ENCODE measurements at places on chromosomes 6 and 20.

GRCh38 chr6:82958551-82958950, 107.1 kb downstream of the UBE3D start:
- DNase-seq, result no peak

DNA sequence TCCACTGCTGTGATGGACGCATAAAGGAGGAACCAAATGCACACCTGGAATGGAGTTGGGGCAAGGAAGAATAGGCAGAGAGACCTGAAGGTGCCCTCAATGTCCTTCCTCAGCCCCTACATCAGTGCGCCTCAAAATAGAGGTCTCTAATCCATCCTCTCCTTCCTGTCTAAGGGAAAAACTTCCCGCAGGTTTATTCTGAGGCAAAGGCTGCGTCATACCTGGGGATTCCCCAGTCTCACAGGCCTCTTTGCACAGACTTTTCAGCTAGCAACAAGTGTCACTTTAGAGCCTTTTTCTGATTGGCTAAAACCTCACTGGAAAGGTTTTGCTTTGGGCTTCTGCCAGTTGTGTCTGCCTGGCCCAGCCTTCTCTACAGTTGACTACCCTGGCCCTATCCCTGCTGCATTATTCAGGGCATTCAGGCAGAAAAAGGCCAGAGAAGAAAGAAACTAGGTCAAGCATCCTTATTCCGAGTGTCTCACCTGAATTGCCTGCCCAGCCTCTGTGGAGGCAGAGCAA, 1.8 kb upstream of the HLA-DQB1 start:
- no peak for DNase-seq

DNA sequence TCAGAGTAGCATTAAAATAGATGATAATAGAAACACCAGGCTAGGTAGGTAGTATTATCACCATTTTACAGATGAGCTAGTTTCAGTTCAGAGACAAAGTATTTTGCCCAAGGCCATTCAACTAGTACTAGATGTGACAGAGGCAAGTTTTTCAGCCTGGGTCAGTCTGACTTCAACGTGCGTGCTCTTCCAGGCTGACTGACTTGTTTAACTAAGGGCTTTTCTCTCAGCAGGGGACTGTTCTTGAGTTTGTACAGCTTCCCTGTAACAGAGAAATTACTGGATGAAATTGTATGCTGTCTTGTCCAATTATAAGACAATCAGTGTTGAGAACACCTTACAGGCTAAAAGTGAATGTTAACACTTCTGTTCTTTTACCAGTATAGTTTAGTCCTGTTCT, 333.5 kb upstream of the MAN1A1 start:
- DNase-seq, result no peak

GRCh38 chr20:37360391-37361115, 14.6 kb downstream of the SRC start:
- no peak for DNase-seq

GRCh38 chr6:6837541-6838080, 249.1 kb downstream of the LY86 start:
- no peak for DNase-seq

- DNase-seq, result no peak
These were observed 1515.4 kb upstream of the DEFB115 start for GRCh38 chr20:29741894-29742698.

DNA sequence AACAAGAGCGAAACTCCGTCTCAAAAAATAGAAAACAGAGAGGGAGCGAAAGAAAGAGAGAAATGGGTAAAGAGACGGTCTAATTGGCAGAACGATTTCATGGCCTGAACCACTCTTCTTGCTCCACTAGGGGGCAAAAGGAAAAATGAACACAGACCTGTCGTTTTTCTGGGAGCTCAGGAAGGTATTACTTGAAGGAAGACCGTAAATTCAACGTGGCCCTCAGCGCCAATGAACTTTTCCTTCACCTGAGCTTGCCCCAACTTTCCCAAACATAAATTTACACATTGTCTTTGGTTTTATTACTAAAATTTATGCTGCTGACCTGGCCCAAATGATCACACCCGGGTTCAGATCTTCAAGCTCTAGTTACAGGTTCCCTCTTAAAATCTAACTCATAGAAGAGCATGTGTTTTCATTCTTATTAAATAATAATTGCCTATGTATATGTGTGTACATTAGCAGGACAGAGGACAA, 67.3 kb downstream of the ATP9A start:
- peak; percentile 55 for DNase-seq

DNA sequence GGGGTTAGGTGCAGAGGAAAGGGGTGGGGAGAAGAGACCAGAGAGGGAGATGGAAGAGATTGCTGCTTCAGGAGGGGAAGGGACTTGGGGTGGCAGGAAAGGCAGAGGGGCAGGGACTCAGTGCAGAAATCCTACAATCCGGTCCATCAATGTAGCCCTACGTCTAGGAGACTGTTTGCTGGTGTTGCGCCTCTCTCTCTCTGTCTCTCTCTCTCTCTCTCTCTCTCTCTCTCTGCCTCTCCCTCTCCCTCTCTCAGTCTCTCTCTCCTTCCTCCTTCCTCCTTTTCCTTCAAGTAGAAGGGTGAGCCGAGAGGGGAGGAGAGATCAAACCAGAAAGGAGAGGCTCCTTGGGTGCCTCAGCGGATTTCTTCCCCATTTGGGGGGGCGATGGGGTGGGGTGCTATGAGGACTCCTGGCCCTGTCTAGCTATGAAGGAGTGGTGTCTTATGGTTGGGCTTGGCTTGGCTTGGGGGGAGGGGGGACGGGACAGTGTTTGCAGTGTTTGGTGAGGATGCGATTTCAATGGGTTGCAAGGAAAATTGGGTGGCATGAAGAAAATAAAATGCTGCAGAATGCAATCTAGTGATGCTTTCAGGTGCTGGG, 181.2 kb downstream of the TBXT start:
- no peak for DNase-seq

DNA sequence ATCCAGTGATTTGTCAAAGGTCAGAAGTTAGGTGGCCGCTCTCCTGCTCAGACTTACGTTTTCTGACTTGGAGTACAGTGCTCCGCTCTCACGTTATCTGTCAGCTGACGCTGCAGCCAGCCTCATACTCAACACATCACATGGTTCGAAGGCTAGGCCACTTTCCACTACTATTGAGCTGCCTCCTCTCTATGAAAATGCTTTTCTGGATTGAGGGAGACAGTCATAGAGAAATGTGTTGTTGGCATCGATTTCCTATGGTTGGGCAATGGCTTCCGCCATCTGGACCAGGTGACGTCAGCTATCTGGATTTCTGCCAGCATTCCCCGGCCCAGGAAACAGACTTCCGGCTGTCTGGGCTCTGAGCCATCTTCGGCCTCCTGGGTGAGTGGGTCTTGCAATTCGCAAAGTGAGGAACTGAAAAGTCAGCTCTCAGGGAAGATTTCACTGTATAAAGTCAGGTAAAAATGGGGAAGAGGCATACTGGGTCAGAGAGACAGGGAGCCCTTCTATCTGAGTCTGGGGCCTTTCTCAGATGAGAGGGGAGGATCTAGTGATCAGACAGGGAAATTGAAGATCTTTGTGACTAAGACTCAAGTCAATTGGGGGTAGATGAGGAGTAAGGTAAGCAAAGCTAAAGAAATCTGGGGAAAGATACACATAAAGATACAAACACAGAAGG, 37.5 kb upstream of the IER3 start:
- peak; percentile 70 for DNase-seq

DNA sequence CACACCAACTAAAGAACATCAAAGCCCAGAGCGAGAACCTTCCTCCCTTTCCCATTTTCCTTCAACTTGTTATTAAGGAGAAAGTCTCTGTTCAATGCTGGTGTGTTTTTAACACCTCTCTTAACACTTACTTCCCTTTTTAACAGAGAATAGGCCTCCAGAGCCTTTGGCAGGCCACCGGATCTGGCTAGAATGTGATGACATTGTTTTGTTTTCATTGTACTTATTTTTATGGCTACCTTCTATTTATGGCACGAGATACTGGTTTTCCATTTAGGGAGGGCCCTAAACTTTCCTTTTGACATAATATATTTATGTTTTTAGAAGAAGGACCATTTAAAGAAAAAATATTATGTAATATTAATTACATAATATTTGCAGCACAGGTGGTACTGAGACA, 21.6 kb downstream of the TCF15 start:
- DNase-seq, result no peak

DNA sequence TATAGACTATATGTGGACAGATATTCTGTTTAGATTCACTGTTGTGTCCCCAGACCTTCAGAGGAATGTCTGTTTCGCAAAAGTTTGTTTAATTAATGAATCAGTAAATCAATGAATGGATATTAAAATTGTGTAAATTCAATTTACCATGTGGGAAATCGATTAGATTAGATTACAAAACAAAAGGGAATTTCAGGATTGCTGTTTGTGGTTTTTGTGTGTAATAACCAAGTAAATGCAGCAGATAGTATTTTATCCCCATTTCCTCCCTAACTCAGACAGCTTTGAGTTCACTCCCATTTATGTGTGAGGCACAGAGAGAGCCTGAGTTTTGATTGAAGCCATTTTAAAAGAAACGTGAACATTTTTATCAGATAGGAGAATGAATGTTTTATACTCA, 214.8 kb downstream of the ADGB start:
- DNase-seq, result no peak

- peak; percentile 12 for DNase-seq
These were observed 18.3 kb upstream of the NHSL1 start for GRCh38 chr6:138517635-138518034.

DNA sequence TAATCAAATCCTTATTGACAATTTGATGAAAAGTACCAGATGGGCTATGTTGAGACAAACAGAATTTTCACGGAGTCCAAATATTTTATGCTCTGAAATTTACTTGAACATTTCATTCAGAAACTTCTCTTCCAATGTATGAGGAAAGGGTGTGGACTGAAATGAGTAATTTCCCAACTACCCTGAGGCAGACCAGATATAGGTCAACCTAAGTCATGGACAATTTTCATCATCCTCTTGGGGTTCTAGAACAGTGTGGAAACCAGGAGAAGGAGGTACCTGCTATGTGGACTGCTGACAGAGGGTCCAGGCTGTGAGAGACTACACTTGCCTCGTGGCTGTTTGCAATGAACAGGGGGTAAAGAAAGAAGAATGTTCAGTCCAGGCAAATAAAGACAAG, 323.0 kb downstream of the ESR1 start:
- DNase-seq, result no peak

DNA sequence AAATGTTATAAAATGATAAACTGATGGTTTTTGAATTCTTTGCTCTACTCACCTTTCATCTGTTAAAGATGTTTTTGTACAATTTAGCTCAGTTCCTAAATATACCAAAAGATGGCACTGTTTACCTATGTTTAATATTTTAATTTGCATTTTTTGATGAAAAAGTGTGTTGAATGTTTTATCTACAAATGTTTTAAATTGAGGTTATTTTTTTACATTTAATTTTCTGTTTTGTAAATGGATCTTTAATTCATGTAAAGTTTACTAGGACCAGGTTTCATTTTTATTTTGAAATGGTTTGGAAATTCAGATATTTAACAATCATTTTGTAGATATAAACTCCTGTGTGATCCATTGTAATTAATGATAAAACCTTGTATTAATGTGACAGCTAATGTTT, 30.0 kb downstream of the CDKAL1 start:
- no peak for DNase-seq

DNA sequence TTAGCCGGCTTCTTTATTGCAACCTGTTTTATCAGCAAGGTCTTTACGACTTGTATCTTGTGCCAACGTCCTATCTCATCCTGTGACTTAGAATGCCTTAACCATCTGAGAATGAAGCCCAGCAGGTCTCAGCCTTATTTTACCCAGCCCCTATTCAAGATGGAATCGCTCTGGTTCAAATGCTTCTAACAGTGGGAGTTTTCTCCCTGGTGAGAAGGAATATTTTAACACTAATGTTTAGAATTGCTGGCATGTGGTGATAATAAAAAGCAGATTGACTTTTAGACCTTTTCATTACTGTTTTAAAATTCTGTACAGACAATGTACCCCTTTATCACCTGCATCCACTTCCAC, 9.9 kb upstream of the KCNK15 start:
- no peak for DNase-seq

- no peak for DNase-seq
These were observed 7.0 kb downstream of the GLO1 start for GRCh38 chr6:38695933-38696332.

DNA sequence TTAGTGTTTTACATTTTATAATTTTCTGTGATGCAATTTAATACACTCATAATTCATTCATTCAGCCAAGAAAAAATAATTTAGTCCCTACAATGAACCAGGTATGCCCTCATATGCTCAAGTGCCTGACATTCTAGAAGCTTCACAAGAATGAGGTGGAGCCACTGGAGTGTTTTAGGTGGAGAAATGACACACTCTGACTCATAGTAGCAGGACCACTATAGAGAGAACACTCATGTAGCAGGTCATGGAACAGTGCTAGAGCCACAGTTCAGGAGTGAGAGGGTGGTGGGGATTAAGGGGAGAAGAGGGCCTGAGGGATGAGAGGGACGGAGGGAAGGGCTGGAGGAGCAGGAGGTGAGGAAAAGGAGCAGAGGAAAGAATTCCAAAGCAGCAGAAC, 1.4 kb upstream of the HLA-G start:
- no peak for DNase-seq

GRCh38 chr6:137536104-137536773, 42.0 kb upstream of the OLIG3 start:
- DNase-seq, result no peak

DNA sequence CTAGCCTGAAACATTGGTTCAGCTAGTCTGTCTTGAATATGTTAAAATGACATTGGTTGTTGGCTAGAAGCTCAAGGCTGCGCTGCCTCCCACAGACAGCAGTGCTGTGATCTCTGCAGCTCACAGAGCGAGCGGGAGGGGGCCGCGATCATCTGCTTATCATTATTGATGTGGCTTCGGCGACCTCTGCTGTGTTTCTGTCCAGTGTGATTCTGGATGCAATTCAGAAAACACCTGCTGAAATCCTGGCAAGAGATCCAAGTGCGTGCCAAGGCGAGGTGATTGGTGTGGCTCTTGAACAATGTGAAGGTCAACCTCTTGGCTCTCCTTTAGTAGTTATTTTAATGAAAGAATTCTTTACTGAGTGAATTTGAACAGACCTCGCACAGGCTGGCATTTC, 142.3 kb upstream of the SASH1 start:
- no peak for DNase-seq

DNA sequence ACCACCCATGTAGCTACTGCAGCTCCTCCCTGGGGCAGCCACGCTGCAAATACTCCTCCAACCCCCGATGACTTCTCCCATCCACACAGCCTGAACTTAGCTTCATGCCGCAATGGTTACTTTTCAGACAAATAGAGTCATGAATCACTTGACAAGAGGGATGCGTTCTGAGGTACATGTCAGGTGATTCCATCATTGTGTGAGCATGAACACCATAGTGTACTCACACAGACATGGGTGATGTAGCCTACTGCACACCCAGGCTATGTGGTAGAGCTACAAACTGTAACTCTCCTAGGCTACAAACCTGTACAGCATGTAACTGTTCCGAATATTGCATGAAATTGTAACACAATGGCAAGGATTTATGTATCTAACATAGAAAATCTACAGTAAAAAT, 298.5 kb upstream of the SLC35B3 start:
- no peak for DNase-seq

DNA sequence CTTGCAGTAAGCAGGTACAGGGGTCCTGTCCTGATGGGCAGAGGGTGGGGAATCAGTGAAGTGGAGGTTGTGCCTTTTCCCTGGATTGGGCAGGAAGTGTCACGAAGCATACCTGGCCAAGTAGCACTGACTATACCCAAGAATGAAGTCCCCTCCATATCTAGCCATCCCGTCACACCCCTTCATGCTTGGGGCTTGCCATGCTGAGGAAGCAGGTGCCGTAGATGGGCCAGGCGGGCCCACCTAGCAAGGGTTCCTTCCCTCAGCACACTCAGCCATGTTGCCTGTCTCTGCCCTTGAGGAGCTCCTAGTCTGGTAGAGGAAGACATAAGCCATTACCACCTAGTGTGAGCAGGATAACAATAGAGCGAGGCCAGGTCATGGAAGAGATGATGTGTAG, 33.5 kb downstream of the EIF2S2 start:
- DNase-seq, result no peak
